ENCODE measurements at places on chromosomes 2 and 18.
A peak's percentile ranks its signal among the peaks of the same experiment; 100 is the strongest.

GRCh38 chr2:70746094-70746974 lies 21.7 kb downstream of the ADD2 start:
- no peak for DNase-seq

DNA sequence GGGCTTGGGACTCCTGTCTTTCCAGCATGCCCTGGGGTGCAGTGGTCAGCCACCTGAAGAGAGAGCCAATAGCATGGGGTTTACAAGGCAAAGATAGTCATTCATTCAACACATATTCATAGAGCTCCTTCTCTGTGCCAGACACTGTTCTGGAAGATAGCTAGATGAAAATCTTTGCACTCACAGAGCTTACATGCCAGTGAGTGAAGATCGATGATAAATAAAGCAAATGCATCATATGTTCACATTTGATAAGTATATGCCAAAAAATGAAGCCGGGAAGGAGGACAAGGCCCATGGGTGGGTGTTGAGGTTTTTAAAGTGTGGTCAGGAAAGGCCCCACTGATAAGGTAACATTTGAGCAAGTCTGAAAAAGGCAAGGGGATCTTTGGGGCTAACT lies 130.8 kb upstream of the CDCA7 start:
- no peak for DNase-seq

GRCh38 chr18:31648966-31649429 lies 35.4 kb downstream of the B4GALT6 start:
- DNase-seq: no peak

GRCh38 chr2:102187496-102188150 lies 800 bp downstream of the IL1RL2 start:
- DNase-seq: no peak

DNA sequence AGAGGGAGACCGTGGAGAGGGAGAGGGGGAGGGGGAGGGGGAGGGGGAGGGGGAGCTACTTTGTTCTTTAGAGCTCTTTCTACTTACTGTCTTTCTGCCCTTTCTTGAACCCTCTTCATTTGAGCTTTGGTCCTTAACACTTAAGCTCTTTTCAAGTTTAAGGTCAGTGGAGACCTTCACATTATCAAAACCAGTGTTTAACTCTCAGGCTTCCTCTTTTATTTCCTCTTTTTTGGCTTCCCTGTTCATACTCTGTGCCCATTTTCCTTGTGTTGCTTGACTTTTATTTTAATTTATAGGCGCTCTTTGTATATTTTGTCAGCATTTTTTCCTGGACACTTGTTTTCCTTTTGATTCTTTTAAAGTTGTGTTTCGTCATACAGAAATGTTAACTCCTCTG lies 37.1 kb downstream of the ACSL3 start:
- DNase-seq: no peak

DNA sequence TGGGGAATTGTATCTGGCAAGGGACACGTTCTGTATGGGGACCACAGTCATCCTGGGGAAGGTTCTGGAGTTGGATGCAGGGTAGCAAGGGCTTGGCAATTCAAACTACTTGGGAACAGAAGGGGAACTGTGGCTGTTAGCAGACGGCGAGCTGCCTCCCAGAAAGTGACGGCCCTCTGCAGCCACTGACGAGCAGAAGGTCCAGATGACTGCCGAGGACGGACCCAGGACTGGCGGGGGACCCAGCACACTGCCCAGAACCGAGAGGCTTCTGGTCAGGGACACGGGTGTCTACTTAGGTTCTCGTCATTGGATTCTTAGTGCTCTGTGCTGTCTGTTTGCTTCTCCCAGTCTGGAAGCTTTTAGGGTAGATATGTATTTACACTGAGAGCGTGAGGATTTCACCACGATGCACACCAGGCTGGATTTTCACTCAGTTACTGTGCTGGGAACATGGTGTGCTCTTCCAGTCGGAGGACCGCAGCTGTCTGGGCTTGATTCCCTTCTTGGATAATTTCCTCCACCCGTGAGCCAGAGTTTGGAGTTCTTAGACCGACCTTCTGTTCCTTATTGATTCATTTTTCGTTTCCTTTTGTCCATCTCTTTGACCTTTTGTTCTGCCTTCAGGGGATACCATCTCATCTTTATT lies 13.4 kb downstream of the GPR35 start:
- DNase-seq: no peak

GRCh38 chr2:127231130-127231865 lies 11.2 kb upstream of the CYP27C1 start:
- DNase-seq: no peak

DNA sequence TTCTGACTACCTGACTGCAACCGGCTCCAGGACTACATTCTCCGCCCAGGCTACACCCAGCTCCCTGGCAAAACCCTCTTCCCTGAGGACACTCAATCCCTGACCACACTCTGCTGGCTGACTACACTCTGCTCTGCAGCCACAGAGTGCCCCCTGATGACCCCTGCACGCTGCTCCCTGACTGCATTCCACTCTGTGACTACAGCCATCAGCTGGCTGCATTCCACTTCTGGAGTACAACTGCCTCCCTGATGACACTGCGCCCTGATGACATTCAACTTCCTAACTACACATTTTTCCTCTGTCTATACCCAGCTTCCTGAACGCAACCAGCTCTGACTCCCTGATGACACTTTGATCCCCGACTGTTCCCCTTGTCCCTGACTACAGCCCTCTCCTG lies 71.3 kb upstream of the NRXN1 start:
- no peak for DNase-seq

GRCh38 chr18:32469691-32470459 lies 807 bp downstream of the GAREM1 start:
- peak; percentile 46 for DNase-seq

DNA sequence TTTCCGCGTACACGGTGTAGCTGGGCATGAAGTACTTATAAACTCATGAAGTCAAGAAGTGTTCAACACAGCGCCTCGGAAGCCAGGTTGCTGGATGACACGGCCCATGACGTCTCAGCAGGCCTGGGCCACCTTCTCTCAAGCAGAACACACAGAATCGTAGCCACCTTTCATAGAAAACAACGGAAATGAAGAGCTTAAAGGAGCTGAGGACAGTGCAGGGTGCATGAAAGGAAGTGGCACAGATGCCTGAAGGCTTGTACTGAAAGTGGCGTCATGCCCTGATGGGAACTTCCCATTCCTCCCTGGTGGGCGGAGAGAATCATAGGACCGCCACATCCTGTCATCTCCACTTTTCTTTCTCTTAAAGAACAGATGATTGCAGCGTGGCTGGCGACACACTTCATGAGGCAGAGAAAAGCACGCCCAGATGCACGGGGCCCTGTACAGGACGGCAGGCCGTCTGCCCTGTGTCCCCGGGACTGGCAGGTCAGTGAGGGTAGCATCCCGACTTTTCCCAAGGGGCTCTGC lies 31.1 kb downstream of the HDAC4 start:
- no peak for DNase-seq

DNA sequence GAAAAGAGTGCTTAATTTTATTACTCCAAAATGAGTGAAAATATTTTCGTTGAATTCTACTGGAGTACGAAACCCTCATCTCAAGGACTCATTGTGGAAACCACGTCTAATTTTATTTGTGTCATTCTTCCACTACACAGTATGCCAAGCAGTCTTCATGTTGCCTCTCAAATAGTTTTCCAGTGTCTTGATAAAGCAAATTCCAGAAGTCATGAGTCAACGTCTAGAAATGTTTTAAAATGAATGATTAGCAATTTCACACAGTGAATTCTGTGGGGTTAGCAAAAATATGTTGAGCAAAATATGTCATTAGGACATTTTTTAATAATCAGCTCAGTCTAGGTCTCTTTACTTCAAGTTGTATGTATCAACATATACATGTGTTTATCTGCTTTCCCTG lies 865.5 kb downstream of the DSC3 start:
- DNase-seq: no peak

DNA sequence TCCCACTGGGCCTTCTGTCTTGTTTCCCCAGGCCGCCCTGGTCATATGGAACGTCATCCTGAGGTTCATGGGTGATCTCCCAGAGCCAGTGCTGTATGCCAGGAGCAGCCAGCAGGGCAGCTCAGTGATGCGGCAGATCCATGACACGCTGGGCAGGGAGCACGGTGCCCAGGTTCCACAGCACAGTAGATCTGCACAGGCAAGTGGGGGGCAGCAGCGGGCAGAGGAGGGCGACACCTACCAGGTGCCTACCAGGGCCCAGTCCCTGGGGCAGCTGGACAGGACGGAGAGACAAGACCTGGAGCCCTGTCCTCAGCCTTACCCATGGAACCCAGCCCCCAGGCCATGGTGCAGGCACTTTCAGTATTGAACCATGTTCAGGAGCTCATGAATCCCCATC lies 36.1 kb upstream of the GPR17 start:
- DNase-seq: no peak

DNA sequence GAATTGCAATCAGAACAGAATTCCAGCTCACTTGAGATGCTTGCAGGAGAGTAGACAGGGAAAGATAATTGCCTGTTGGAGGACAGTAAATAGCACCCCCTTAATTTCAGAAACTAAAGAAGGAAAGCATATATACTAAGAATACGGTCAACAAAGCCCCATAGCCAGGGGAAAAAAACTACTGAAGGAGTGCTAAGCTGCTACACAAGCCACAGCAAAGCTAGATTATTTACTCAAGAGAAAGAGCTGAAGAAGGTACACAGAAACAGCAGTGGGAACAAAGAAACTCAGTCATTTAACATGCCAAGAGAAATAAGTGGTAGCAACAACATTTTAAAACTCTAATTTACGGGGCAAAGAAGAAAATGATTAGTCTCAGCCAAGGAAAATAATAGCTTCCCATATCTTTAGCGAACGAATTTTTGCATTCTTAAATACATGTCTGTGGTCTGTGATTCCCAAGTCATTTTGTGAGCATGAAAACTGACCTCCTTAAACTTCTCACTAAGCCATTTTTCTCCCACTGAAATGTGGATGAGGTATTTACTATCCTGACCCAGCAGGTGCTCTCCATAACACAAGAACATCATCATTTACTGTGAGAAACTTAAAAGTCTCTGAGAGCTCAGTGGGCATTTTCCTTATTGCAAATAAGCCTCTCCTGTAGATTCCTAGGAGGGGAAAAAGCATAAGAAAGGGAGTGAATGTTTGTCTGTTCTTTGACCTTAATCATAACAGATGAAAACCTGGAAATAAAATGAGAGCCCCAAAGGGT lies 196.0 kb downstream of the PAX3 start:
- no peak for DNase-seq
